Amniotic stem cell (primary cell): ENCODE measurements at places on chromosomes 2 and 18.

- no peak for DNase-seq
Measured at GRCh38 chr18:60021556-60021955, 121.8 kb downstream of the PMAIP1 start.

DNA sequence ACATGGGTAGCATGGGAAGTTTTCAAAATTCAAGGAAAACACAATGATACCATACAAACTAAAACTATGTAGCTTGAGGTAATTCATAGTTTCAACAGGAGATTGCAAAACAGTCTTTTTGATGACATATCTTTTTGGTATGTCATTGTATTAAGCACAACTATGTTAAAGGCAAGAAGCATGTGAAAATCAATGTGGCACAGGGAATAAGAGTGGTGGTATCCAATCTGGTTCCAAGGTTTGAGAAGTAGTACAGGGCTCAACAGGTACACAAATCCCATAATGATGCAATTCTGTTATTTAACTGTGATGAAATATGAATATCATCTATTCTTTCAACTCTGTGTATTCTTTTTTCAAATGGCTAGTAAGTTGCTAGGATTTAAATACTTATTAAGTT is 16.4 kb upstream of the DLX2 start:
- no peak for DNase-seq

DNA sequence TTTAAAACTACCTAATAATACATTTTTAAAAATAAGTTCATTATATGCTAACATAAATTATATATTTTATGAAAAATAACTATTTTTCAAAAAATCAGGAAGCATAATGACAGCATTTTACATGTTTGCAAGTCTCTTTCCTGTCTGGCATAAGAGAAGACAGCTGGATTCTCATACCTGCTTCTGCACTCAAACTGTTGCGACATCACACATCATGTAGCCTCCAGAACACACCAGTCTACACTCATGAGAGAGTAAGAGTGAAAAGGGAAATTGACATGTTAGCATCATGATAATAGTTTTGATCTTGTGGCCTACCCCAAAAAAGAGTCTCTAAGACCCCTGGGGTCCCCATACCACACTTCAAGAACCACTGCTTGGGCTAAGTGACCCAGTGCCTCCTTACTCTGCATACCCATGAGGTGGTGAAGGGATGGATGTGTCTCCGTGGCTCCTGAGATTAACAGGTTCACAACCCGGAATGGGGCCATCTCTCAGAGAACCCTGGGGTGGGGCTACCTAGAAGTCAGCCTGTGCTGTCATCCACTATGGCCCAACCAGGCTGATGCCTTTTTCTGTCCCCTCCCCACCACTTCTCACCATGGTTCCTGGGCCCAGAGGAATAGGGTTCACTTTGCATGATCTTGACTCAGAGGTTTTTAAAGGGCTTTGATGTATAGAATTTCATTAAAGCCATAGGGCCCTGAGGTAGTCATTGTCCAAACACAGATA is 102.6 kb upstream of the DAPL1 start:
- no peak for DNase-seq

DNA sequence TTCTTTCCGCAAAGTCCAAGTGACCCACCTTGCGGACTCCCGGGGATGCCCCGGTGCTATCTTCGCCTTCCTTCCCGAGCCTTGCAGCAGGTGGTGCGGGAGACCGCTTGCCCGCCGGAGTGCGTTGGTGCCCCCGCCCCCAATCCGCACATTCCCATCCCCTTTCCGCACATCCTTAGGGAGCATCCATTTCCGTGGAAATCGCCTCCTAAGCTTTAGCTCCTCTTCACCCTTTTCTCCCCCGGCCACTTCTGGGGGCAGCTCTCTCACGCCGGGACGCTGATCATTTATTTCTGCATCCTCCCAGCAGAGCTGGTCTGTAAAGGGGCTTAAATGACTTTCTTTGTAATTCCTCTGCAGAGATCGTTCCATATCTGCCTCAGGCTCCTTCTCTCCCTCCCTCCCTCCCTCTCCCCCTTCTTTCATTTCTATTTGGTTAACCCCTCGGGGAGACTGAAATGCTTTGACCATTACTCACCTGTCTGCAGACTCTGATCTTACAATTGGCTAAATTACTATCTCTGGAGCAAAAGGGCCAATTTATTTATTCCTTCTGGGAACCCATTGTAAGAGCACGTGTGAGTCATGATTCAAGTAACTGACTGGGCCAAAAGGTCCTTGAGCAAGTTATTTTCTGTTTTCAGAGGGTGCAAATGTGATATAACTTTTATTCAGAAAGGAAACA is 1.3 kb upstream of the LYPD1 start:
- no peak for DNase-seq

DNA sequence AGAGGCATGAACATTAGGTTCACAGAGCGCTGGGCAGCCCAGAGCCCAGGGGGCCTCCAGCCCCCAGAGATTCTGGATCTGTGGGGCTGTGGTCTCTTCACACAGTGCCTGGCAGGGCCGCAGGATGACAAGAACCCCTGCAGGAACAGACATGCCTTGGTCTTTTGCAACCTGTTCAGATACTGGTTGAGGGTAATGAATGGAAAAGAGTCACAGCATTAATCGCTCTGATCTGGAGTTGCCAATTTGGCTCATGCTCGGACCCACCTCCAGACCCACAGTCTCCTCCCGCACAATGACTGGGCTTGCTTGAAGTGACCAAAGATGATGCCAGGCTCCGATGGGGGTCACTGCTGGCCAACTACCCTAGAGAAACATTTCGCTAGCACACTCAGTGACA is 229.4 kb upstream of the SMAD2 start:
- no peak for DNase-seq

- DNase-seq = no peak
Measured at GRCh38 chr2:60586081-60586480, 32.6 kb upstream of the BCL11A start.

GRCh38 chr2:231425811-231426703 is 30.5 kb downstream of the B3GNT7 start:
- no peak for DNase-seq

GRCh38 chr18:36492604-36493329 is 195.3 kb downstream of the FHOD3 start:
- no peak for DNase-seq

GRCh38 chr2:230878599-230879188 is 14.0 kb downstream of the ITM2C start:
- no peak for DNase-seq

GRCh38 chr2:144443837-144444817 is 75.8 kb downstream of the ZEB2 start:
- no peak for DNase-seq

- DNase-seq = no peak
Measured at GRCh38 chr2:16475986-16476567, 189.6 kb downstream of the CYRIA start.

DNA sequence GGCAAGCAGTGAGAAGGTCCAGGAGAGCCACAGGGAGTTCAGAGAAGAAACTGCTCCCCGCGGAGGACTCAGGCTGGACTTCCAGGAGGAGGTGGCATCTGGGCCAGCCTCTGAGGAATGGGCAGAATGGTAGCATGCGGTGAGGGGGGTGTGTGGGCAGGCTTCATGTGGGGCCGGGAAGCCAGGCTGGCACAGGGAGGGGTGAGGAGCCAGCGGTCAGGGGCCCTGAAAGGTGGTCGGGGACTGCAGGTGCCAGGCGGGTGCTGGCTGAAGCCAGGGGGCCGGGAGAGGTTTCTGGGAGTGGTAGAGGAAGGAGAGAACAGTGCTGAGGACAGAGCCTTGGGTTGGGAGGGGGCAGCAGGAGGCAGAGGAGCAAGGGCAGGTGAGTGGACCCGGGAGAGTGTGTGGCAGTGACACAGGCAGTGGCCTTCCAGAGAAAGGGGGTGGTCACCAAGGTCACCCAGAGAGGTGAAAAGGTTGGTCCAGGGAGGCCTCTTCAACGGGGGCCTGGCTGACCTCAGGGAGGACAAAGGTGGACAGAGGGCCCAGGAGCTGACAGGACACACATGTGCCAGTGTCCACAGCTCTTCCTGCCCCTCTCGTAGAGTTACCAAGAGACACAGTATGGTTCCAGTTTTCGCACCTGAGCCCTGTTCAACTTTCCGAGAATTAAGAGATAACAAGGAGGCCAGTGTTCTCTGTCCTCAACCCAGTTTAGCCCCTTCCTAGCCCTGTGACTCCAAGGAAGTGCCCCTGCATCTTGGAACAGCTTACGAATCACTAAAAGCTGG is 101.2 kb upstream of the ASB18 start:
- no peak for DNase-seq

DNA sequence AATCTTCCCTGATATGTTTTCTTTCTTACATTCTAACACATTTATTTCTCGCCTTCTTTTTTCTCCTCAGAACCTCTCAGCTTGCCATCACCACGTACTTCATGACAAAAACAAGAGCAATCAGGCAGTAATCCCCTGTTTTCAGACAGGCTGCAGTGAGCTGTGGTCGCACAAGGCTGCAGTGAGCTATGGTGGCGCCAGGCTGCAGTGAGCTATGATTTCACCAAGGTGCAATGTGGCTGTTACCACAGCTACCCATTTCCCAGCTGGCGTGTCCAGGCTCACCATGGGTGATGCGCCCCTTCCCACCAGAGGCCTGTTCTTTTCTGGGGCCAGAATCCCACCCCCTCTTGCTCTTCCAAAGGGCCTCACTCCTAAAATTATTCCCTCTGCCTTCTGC is 25.8 kb downstream of the TCF23 start:
- DNase-seq = no peak

GRCh38 chr2:126858991-126859390 is 39.7 kb upstream of the TEX51 start:
- DNase-seq = no peak

GRCh38 chr2:19796035-19796695 is 105.6 kb downstream of the TTC32 start:
- DNase-seq = peak; percentile 54

DNA sequence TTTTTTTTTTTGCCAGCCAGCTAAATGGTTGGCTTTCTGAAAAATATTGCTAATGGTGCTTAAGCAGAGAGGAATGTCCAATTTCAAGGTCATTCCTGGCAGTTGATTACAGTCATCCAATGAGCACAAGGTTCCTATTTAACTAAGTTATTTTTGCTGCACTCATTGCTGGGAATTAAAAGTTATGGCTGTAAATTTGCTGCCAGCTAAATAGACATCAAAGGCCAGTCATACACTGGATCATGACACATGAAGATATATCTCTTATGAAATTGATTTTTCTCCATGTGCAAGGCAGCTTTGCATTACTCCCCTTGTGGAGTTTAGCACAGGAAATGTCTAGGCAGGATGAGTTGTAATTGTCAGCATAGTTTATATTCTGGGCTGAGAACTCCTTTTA is 1898.4 kb upstream of the CELF4 start:
- no peak for DNase-seq

DNA sequence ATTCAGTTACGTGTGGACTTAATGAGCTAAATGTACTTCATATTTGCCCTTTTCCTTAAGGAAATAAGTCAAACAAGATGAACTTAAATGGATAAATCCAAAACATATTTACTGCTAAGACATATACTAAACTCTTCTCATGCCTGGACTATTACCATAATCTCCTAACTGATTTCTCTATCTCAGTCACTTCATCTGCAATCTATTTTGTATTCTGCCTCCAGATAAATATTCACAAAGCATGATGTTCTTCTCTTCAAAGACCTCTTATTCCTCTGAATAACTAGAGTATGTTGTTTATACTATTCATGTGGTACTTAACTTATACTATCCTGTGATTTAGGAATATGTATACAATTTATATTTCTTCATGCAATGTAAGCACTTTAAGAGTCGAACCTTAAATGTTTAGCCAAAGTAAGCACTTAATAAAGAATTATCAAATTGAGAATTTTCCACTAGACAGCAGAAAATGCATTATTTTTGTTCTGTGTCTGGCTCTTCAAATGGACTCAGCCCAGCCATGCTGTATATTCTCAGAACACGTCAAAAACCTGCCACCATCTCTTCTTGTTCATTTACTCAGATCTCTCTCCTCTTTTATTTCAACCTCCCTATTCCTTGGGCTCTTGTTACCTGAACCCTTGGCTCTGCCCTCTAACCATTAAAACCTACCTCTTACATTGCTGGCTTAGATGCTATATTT is 79.9 kb upstream of the ARHGAP28 start:
- DNase-seq = no peak

GRCh38 chr2:195442458-195443175 is 214.4 kb upstream of the SLC39A10 start:
- no peak for DNase-seq

- no peak for DNase-seq
Measured at GRCh38 chr18:2526329-2526728, 45.0 kb downstream of the METTL4 start.

- no peak for DNase-seq
Measured at GRCh38 chr18:49471532-49471931, 11.1 kb upstream of the DYM start.

GRCh38 chr2:43101751-43102150 is 124.7 kb downstream of the ZFP36L2 start:
- DNase-seq = no peak

DNA sequence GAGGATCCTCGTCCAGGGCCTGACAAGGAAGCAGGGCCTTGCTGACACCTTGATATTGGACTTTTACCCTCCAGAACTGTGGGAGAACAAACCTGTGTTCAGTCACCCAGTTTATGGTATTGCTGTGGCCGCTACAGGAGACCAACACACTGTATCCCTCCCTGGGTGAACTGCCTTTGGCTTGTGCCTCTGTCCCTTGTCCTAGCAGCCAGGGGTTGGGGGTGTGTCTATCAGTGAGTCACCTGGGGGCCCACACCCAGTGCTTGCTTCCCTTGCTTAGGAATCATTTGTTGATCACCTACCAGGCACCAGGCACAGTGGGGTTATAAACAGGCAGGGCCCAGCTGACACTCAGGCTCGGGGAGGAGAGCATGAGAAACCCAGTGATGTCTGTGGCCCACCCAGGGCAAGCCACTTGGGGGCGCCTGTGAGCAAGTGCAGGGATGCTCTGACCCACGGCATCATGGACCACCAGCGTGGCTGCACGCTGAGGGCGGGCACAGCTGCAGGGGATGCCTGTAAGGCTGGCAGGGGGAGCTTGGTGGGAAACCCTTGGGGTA is 17.1 kb downstream of the TMEM185B start:
- DNase-seq = no peak

DNA sequence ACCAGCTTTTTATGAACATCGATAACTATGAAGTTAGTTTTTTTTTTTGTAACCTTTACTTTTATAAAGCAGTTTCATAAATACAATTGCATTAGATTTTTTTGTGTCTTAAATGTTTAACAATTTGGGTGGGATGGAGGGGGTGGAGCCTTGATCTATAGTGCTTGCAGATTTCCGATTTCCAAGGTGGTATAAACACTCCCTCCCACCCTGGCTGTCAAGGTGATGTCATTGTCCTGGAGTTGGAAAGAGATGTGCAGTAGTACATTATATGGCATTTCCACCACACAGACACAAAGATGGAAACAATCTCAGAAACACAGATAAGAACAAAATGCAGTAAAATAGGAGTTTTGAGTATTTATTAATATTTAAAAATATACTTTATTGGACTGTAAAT is 114.4 kb downstream of the TTN start:
- DNase-seq = no peak

- DNase-seq = no peak
Measured at GRCh38 chr2:16026816-16027501, 86.6 kb downstream of the MYCN start.
